T-helper 9 cell (primary cell): ENCODE measurements at places on chromosomes 6 and 20.

- DNase-seq: no peak
Observed at GRCh38 chr6:133467982-133468380, 226.8 kb downstream of the EYA4 start.

GRCh38 chr6:96923871-96924493, 546 bp upstream of the KLHL32 start:
- no peak for DNase-seq

DNA sequence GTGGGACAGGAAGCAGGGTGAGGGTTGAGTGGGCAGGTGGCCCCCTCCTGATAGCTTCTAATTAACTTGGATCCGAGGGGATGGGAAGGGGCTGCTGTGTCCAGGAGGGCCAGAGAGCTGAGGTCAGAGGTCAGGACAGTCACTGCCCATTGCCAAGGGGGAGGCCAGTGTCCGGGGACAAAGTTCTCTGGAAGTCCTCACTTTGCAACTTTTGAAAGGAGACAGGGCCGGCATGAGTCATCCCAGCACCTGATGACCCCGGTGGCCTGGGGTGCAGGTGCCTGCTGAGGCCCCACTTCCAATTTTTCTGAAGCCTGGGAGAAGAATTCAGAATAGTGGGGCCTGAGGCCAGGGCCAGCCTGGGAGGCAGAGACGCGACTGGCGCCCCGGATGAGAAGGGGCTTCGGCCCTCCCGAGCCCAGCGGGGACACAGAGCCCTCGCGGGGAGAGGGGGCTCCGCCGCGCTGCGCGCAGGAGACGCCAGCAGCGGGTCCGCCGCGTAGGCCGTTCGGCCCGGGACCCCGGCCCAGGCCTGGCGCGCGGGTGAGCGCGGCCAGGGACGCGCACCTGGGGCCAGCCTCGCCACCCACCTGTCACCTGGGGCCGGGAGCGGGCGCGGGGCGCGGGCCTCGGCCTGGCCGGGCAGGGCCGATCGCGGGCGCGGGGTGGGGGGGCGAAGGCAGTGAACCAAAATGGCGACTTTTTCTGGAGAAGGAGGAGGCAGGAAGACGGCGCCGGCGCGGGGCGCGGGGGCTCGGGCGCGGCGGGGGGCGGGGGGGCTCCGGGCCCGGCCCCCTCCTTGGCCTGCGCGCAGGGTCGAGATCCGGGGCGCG, 586 bp downstream of the ZNF512B start:
- DNase-seq: no peak

DNA sequence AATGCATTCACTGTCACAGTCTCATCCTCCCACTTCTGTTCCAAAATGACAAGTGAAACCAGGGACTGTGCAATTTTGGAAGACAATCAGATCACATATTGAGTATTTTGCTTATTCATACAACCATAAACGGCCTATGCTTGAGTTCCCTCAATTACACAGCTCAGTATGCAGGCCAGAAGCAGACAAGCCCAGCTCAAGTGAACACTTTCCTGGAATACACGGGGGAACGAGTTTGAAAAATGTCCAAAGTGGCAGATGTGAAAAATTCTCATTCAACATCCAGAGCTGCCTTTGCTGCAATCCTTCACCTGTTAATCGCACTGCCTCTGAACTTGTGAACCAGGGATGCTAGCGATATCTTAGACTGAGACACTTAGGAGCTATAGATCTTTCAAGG, 190.2 kb downstream of the COL9A1 start:
- no peak for DNase-seq

DNA sequence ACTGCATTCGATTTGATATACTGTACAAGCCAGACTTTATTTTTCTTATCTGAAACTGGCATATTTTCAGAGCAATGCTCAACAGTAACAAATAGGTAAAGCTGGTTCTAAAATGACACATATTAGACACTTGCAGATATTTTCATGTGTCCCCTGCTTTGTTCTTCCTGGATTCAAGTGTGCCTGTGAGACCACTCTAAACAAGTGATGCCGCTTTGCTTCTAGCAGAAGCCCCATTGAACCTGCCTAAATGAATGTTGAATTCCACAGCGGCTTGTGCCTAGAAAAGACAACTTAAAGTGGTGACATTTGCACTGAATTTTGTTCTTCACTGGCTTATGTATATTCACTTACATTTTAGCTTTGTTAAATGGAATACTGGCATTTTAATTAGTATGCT, 115.7 kb downstream of the AKAP7 start:
- no peak for DNase-seq
